ENCODE measurements at places on chromosomes 6 and 20.
A peak's percentile ranks its signal among the peaks of the same experiment; 100 is the strongest.

DNA sequence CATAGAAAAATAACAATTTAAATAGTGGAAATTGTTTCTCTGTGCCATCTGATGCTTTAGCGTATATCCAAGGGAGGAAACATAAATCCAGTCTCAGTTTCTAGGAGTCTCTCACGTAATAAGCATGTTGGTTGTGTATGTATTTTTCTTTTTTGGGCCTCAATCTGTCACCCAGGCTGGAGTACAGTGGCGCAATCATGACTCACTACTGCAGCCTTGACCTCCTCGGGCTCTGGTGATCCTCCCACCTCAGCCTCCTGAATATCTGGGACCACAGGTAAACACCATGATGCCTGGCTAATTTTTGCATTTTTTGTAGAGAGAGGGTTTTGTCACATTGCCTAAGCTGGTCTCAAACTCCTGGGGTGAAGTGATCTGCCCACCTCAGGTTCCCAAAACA, 78.6 kb upstream of the PLN start:
- DNase-seq = no peak

- DNase-seq = peak; percentile 22
Observed at GRCh38 chr20:59141818-59142581, 21.6 kb upstream of the ZNF831 start.

DNA sequence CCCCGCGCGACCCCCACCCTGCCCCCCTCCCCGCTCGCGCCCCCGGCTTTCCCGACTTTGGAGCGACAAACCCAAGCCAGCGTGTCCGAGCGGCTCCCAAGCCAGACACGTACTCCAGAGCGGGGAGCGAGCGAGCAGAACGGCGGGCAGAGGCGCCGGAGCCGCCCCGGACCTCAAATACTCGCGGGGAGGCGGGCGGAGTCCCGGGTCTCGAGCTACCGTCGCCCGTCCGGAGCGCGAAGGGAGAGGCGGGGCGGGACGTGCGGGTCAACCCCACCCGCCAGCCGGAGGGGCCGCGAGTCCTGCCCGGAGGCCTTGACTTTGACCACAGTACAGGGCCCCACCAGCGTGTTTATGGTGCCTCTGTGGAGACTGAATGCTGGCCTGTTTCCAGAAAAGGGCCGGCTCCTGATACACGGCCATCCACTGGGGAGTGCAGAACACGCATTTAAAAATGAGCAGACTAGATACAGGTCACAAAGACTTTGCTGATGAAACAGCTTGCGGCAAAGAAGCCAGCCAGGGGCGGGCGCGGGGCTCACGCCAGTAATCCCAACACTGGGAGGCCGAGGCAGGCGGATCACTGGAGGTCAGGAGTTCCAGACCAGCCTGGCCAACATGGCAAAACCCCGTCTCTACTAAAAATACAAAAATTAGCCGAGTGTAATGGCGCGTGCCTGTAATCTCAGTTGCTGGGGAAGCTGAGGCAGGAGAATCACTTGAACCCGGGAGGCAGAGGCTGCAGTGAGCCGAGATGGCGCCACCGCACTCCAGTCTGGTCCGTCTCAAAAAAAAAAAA, at the start of gene SERPINB6:
Gene SERPINB6, minus strand, starts transcription at position 148 of the 799 bp plus-strand sequence. CDS start 12,235 bp downstream, outside the sequence.
- DNase-seq = peak; percentile 35

- no peak for DNase-seq
Observed at GRCh38 chr6:149127212-149127611, 190.3 kb upstream of the TAB2 start.

- DNase-seq = no peak
Observed at GRCh38 chr6:119226089-119226488, 123.5 kb downstream of the MAN1A1 start.

- no peak for DNase-seq
Observed at GRCh38 chr6:53359843-53360092, 11.0 kb upstream of the ELOVL5 start.

GRCh38 chr20:37907677-37908401, 4.9 kb downstream of the VSTM2L start:
- peak; percentile 42 for DNase-seq
